ENCODE measurements at places on chromosomes 4 and X.

- DNase-seq, result no peak
These were observed 377.7 kb downstream of the FBXW7 start for GRCh38 chr4:152158225-152158624.

- no peak for DNase-seq
These were observed 63.2 kb upstream of the ALB start for GRCh38 chr4:73340917-73341316.

DNA sequence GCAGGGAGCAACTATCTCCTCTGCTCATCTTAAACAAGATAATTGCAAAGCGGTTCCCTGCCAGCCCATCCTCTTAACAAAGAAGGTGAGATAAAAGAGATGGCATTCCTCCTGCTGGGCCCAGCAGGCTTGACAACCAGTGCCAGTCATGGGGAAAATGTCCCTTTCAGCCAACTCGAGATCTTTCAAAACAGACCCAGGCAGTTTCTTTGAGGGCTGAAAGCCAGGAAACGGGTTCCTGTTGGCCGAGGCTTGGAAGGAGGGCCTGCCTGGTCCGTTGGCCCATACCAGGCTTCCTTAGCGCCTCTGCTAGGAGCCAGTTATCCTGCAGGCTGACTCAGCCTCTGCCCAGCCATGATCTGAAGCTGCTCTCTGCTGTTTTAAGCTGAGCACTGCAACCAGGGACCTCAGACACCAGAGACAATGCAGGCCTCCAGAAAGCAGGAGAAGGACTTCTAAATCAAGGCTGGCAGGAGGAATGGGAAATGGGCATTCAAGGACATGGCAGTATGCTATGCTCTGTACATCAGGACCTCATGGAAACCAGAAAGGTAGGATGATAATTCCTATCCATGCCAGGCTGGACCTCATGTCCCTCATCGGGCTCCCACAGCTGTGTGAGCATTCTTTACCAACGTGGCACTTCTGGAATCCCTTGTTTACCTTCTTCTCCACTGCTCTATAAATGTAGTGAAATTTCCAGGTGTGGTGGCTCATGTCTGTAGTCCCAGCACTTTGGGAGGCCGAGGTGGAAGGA is 42.4 kb upstream of the SLC2A9 start:
- peak; percentile 65 for DNase-seq

DNA sequence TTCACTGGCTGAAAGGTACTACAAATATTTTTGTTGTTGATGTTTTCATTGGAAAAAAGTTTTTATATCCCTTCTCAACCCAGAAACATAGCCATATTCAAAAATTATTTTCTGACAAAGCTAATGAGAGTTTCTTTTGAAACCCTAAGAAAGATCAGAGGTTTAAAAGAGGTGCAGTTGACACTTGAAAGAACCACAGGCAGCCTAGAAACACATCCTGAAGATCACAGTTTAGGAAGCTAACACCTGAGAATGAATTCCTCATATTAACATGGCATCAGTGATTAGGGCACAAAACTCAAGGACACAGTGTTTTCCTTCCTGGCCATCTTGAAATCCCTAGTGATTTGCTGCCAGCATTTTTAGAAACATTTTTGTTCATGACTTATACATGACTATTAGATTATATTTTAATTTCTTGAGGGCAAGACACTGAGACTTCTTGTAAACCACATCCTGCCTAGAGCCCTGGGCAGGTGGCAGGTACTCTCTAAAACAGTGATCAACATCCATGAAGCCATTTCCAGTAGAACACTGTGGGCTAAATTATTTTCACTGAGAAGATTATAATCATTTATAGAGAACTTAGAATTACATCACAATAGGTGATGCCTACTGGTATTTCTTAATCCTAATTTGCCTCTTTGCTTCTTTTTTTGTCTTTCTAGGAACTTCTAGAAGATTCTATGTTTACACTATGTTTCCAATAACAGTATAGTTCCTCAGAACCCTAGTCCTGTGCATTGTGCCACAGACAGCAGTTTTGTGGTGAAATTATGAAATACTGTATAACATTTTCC is 80.0 kb downstream of the ARSJ start:
- DNase-seq, result peak; percentile 62

GRCh38 chrX:153687121-153688039 is at the start of gene SLC6A8:
TSS of gene SLC6A8 (plus strand) at chrX:153687926. CDS start at chrX:153688575, 649 bp downstream.
- peak; percentile 42 for DNase-seq

DNA sequence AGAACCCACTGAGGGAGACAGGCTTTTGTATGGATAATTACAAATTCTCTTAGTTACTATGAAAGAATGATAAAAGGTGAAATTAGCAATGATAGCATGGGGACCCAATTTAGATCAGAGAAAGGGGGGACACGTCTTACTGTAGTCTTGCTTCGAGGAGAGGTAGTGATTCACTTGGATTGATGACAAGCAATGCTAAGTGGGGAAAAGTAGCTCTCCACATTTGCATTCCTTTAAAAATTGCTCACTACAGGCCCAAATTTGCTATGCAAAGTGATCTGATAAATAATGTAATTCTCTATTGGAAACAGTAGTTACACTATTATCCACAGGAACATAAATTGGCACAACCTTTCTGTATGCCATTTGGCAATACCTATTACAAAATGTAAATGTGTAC is 42.5 kb upstream of the MAP3K15 start:
- DNase-seq, result no peak

- DNase-seq, result no peak
These were observed 45.0 kb downstream of the ETDC start for GRCh38 chrX:135354288-135354687.

DNA sequence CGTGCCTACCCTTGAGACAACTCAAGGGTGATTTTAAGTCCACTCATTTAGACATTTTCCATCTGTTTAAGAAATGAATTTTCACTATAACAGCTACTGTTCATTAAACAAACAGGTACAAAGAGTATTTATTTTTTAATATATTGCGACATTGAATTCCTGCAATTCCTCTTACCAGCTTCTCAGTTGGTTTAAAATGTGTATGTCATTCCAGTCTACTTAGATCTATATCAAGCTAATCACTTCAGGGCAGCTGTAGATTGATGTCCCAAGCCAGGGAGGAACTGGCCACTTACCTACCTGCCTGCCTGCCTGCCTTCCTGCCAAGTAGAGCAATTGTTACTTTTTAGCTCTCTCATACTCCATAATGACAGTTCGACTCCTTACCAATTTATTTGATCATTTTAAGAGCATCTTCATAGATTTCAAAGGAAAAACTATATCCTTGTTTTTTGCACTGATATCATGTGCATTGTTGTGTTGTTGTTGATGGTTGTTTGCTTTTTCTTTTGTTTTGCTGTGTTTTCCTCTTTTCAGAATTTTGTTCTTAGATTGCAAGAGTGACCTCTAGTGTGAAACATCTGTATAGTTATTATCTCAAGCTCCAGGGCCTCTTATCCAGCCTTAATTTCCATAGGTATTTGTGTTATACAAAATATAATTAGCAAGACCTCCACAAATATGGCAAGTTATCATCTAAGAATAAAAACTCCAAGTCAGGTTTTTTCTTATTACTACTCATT is 120.9 kb upstream of the NRK start:
- no peak for DNase-seq

GRCh38 chr4:114026447-114026846 is 47.0 kb upstream of the ARSJ start:
- no peak for DNase-seq

DNA sequence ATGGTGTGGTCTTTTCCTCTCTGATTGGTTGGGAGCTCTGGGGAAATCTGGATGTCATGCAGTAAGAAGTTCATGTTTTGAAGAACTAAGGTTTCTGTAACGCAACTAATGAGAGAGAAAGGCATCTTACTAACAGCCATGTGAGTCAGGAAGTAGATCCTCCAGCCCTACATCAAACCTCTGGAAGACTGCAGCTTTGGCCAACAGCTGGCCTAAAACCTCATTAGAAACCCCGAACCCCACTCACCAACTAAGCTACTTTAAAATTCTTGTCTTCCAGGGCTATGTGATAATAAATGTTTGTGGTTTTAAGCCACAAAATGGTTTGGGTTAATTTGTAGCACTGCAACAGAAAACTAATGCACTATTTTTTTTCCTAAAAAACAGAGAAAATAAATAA is 549.0 kb upstream of the GRID2 start:
- DNase-seq, result no peak

- DNase-seq, result no peak
These were observed 3.3 kb upstream of the CAMK2D start for GRCh38 chr4:113764720-113765264.

- DNase-seq, result peak; percentile 16
These were observed 93.2 kb upstream of the AP1S2 start for GRCh38 chrX:15947648-15948317.

DNA sequence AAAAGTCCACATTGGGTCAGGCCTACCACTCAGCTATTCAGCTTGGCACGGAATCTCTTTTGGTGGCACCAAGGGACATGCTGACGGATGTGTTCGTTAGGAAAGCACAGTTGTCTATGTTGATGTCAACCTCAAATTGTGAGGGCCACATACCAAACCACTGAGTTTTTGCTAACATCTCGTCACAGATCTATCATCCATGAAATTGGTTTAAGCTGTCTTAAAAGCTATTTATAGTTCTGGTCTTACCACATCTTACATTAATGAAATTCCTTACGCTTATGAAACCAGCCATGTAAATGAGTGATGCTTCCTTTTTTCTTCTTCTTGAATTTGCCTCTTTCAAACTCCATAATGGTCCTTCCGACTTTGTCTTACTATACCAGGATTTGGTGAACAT is 101.5 kb downstream of the MGST2 start:
- DNase-seq, result peak; percentile 80
